ENCODE measurements at places on chromosomes 7 and 10.

GRCh38 chr7:32957326-32958045 is at the start of gene FKBP9:
TSS of gene FKBP9 (plus strand) at chr7:32957440. CDS start at chr7:32957574, 134 bp downstream.
- DNase-seq: no peak

- no peak for DNase-seq
Observed at GRCh38 chr10:11828682-11829284, 5.6 kb downstream of the PROSER2 start.

DNA sequence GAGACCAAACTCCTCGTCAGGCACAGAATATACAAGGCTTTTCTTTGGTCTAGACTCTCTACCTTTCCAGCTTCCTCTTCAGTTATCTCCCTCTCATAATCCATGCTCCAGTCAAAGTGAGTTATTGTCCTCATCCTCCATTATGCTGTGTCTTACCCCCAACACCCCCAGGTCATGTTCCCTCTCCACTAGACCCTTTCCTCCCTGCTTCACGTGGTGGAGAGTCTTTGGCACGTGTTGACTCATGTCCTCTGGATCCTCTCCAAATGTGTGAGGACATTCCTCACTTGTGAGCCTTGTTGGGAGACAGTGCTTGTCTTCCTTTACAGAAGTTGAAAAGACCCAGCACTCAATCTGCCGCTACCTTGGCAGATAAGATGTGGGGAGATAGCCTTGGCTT is 36.0 kb upstream of the DLD start:
- DNase-seq: no peak

- DNase-seq: no peak
Observed at GRCh38 chr7:105439174-105439893, 50.6 kb upstream of the SRPK2 start.

DNA sequence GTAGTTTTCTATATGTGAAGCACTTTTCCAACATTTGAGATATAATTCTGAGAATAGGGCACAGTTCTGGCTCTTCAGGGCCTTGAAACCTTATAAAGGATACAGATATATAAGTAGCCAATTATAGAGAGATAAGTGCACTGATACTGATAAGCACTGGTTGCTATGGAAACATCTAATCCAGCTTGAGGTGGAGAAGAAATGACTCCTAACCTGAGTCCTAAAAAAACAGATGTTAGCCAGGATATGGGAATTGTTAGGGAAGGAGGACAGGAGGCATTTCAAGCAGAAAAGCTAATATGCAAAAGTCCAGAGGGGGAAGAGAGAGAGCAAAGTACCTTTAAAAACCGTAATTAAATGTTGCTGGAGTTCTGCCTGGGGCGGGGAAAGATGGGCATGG is 30.8 kb downstream of the STRIP2 start:
- no peak for DNase-seq
